ENCODE measurements at places on chromosomes 5 and 9. TPM values are rescaled to one million over a fixed set of nuclear protein-coding genes. Genes with fewer than 3 reads are reported as not detected.

SH3PXD2B gene
- total RNA-seq: 51.0 TPM

TNC gene
- total RNA-seq: 206 TPM

SLC6A19 gene
- total RNA-seq: not detected

FAM163B gene
- total RNA-seq: 0.30 TPM

PCDHGA2 gene
- total RNA-seq: 3.5 TPM

PCDHB14 gene
- total RNA-seq: 1.5 TPM

MOB3B gene
- 0.30 TPM for total RNA-seq

NUTM2G gene
- total RNA-seq: not detected

IFNA2 gene
- not detected for total RNA-seq

TNFSF15 gene
- total RNA-seq: 0.32 TPM

AK6 gene
- 59.0 TPM for total RNA-seq

IDNK gene
- total RNA-seq: 1.7 TPM

EIF4EBP3 gene
- total RNA-seq: 0.28 TPM

F2RL2 gene
- total RNA-seq: 5.6 TPM

CNTNAP3 gene
- 3.6 TPM for total RNA-seq

PCDHGB3 gene
- total RNA-seq: 6.8 TPM

PAPPA gene
- total RNA-seq: 211 TPM

IL33 gene
- total RNA-seq: 470 TPM

HSD17B3 gene
- total RNA-seq: not detected

WWC1 gene
- total RNA-seq: 1.2 TPM

FAM53C gene
- total RNA-seq: 20.2 TPM
